ENCODE measurements at places on chromosomes 11 and 22.

DNA sequence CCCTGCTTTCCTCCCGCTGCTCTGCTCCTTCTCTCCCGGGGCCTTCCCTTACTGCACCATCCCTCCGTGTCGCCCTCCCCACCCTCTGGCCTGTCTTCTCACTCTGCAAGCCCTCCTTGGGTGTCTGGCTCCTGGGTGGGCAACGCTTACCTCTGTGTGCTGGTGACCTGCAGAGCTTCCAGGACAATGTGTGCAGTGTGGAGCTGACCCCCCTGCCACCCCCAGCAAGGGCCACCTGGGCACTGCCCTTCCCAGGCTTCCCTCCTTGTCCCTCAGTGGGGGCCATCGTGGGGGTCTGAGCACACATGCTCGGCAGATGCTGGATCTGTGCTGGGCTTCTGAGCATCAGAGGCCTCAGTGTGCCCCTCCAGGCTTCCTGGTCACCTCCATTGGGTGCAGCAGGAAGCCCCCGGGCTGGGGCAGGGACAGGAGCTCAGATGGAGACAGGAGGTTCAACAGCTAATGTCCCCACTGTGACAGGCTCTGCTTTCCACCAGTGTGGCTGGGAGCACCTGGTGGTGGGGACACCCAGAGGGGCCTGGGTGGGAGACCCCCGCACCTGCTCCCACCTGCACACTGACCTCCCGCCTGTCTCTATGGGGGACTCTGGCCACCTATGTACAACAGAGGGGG lies 7.8 kb upstream of the BRSK2 start:
- no peak for DNase-seq

DNA sequence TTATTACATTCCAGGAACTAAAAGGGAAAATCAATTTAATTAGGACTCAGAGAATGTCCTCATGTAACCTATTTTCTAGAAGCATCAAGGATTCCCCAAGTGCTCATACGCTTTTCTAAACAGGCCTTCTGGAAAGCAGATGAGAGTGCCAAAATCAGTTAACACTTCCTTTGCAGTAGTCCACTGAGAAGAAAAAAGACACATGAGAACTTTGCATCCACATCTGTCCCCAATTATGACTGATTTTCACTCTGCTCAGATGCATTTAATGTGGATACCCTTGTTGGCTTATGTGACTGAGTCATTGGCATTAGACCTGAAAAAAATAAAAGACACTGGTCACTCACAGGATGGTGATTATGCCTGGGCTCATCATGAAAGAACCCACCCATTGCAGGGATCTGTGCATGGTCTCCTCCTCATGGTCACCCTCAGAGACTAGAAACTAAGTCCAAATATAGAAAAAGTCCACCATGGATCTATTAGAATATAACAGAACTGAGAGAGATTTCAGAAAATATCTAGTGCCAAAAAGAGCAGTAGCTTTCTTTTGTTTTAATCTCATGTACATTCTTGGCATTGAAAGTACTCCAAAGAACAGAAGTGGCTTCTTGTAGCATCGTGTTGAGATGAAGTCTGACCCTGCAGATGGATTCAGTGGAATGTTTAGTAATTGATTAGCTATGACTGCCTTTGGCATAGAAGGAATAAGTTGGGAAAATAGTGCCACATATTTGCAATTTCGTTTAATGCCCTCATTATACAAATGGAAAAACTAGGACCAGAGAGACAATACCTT lies 48.8 kb upstream of the FIBIN start:
- no peak for DNase-seq

GRCh38 chr11:30454111-30454510 lies 131.2 kb downstream of the ARL14EP start:
- DNase-seq: no peak

DNA sequence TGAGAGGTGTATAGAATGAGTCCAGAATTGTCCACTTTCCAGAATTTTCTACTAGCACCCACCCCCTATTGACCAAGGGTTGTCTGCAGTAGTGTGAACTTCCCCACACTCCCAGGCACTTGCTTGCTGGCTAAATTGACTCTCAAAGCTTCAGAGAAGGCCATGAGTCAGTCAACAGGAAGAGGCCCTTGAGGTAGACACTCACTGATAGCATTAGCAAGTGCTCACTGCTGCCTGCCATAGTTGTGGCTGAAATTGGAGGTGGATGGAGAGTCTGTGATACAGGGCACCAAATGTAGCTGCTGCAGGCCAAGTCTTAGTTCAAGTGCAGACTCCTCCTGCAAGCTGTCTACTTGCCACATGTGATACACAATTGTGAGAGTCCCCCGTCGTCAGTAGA lies 156.8 kb downstream of the SPON1 start:
- no peak for DNase-seq

GRCh38 chr11:60836866-60837515 lies 4.9 kb upstream of the CCDC86 start:
- no peak for DNase-seq

GRCh38 chr22:24803064-24803542 lies 2.9 kb upstream of the SGSM1 start:
- DNase-seq: peak; percentile 10

DNA sequence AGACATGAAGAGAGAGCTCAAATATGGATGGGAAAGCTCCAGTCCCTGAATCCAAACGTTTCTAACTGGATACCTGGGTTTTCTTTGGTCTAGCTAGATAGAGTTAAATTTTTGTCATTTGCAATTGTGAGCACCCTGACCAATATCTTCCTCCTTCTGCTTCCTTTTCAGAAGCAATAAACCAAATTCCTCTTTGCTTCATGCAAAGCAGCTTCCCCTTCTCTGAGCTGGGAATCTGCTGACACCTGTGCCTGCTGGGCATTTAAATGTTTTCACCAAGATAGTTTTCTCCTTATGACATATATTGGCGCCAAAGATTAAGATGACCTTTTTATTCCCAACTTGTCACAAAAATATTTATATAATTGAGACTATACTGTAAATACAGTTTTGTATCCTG lies 27.9 kb upstream of the PAK1 start:
- DNase-seq: no peak

DNA sequence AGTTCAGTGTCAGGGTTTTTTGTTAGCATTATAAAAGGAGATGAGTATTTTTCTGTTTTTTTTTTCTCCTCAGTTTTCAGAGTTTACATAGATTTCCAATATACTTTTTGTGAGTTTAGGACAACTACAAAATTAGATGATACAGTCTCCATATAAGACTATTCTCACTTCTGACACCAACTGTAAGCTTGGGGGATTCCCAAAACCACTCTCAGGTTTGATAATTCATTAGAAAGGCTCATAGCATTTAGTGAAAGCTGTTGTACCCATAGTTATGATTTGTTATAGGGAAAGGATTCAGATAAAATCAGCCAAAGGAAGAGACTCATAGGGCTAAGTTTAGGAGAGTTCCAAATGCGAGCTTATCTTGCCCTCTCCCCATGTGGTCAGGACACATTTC lies 24.1 kb downstream of the CUL5 start:
- no peak for DNase-seq

GRCh38 chr11:13128354-13128753 lies 119.2 kb downstream of the RASSF10 start:
- no peak for DNase-seq

DNA sequence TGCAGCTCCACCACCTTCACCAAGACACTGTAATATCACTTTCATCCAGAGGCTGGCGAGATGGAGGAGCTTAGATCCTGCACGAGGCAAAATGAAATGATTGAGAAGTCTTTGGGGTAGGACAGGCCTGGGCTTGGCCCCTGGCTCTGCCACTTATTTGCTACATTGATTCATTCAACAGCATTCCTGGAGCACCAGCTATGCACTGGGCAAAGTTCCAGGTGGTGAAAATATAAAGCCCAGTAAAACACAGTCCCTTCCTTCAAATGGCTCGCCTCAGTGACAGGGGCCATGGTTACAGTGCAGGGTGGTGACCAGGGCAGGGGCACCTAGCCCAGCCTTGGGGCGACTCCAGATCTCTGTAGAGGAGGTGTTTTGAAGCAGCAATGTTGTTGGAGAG lies 19.7 kb downstream of the ALX4 start:
- DNase-seq: no peak

- DNase-seq: no peak
These were observed 807.8 kb downstream of the TBC1D22A start for GRCh38 chr22:47570300-47570685.

DNA sequence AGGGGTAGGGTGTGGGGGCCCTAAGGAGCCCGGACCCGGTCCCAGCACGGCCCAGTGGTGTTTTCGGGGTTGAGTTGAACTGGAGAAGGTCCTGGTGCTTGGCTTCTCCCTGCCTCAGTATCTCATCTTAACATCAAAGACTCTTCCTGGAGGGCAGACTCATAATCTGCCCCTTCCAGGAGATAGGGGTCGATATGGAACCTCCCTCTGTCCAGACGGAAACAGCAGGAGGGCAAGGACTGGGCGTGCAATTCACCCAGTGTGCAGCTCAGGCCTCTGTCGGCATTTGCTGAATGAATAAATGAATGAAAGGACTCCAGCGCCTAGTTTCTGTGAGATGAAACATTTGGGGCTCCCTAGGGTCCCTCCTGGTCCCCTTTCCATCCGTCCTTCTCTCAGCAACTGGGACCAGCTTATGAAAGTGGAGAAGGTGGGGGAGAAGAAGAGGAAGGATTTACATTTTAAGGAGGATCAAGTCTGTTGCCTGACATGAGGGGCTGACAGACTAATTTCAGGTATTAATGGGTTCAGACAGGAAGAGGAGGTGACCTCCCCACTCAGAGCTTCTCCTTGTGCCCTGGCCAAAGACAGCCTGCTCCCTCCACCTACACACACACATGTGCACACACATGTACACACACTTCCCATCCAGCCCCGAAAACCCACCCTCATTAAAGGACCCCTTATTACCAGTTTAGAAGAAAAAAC lies 1.1 kb upstream of the SHISA8 start:
- DNase-seq: no peak

- no peak for DNase-seq
These were observed 1349.8 kb upstream of the RAG2 start for GRCh38 chr11:37947821-37948220.

DNA sequence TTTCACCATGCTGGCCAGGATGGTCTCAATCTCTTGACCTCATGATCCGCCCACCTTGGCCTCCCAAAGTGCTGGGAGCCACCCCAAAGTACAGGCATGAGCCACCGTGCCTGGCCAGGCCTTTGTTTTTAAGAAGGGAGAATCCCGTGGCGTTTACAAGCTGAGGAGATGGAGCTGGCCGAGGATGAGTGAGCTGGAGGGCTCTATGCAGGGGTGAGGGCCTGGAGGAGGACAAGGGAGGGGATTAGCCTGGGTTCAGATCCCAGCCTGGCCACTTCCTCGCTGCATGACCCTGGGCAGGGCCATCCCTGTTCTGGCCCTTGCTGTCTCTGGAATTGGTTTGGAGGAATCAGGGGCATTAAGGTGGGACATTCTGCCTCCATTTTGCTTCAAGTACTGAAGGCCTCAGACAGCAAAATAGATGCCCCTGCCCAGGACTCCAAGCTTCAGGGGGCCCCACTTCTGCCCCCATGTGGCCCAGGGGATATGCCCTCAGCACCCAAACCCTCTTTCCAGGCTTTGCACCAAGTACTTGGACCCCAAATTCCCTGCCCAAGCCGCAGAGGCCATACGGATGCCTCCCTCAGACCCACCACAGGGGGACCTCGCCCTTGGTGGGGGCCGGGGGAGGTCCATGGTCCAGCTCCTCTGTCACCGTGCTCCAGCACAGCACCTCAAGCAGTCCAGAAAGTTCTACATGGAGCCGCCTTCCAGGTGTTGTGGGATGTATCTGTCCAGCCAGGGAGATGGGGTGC lies 12.1 kb upstream of the LRP5 start:
- DNase-seq: no peak

DNA sequence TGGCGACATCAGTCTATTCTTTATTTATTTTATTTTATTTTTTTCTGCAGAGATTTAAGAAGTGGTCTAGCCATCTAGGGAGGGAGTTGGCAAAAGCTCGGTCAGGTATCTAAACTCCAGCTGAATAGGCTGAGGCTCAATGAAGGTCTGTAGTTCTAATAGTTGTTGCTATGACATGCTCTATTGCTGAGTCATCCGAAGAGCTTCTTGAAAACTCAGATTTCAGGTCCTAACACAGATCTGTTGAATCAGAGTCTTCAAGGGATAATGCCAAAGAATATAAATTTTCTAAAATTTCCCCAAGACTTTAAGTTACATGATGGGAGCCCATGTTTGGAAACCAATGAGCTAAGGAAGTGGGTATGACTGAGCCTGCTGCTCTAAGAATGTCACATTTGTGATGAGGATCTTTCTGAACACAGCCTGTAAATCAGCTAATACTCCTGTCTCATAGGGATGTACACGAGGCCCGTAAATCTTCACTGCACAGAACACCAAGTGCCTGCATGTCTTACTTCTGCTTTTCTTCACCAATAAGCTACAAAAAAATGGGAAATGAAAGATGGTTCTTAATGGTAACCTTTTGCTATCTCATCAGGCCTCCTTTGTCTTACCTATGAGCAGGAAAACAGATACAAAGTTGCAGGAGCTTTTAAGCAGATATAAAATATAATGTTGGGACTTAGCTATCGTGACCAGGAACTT lies 901.4 kb upstream of the API5 start:
- DNase-seq: no peak

- DNase-seq: no peak
These were observed 544.4 kb downstream of the OPCML start for GRCh38 chr11:132987936-132988335.

GRCh38 chr11:74162681-74163467 lies 7.9 kb downstream of the C2CD3 start:
- no peak for DNase-seq

DNA sequence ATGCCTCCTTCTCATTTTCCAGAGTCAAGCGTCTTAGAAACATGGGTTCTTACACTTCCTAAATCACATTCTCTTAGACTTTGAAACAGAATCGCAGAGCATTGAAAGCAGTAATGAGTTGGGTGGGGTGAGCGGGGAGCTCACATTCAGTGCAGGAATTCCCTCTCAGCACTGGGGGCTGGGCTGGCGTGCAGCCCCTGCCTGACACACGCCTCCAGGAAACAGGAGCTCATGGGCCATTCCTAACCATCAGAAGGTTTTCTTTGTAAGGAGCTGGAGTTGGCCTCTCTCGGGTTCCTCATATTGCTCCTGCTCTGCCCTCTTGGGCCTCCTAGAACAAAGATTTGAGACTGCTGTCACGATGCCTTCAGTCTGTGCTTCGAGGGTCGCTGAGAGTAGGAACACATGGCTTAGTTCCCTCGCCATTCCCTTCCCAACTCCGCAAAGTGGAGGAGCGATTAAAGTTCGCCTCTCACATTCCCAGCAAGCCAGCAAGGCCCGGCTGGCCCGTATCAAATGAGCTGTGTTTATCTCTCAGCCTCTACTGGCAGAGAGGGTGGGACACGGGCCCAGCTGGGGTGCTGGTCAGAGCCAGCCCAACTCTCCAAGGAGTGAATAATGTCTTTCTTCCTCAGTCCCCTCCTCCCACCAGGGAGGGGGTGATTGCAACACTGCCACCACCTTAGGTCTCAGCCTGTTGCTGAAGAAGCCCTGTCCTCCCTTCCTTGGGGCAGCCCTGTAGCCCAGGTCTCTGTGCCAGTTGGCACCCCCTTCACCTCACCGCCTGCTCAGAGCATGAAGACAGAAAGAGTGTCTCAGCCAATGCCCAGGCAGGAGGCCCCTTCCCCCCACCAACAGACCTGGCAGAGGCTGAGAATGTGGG lies 10.4 kb downstream of the CHRDL2 start:
- no peak for DNase-seq

All from stimulated activated CD8-positive, alpha-beta memory T cell treated with anti-CD3 and anti-CD28 coated beads, Interleukin-12 subunit alpha, Interleukin-12 subunit beta, amount 100 ng/mL, for 4 hours (primary cell).